ENCODE measurements at places on chromosomes 3 and 15. TPM values are rescaled to one million over a fixed set of nuclear protein-coding genes. Genes with fewer than 3 reads are reported as not detected.

DNA sequence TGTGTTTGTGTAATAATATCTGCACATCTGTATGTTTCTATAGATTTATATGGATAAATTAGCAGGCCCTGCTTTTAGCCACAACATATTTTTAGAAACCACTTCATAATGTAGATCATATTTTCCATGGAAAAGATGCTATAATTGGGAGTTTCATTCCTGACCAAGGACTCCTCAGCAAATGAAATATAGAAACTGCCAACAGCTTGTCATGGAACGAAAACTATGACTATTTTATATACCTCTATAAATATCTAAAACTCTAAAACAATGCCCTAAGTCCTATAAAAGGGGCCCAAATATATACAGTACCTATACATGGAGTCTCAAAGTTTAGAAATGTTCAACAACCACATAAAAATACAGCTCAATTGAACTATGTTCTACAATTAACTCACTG is 27.9 kb downstream of the EID1 start:
- H3K4me1 ChIP-seq: no peaks in the 10 kb centered on the region
- no peaks in the 10 kb centered on the region for H3K36me3 ChIP-seq
- H3K27ac ChIP-seq: no peak overlapping the region
- no peaks in the 10 kb centered on the region for H3K27me3 ChIP-seq
- DNase-seq: no peak

- no peak overlapping the region for H3K27ac ChIP-seq
- no peak for DNase-seq
- no peaks in the 10 kb centered on the region for H3K4me1 ChIP-seq
- no peaks in the 10 kb centered on the region for H3K36me3 ChIP-seq
- H3K4me3 ChIP-seq: no peak overlapping the region
Measured at GRCh38 chr15:98375513-98376340, 272.6 kb upstream of the IGF1R start.

DNA sequence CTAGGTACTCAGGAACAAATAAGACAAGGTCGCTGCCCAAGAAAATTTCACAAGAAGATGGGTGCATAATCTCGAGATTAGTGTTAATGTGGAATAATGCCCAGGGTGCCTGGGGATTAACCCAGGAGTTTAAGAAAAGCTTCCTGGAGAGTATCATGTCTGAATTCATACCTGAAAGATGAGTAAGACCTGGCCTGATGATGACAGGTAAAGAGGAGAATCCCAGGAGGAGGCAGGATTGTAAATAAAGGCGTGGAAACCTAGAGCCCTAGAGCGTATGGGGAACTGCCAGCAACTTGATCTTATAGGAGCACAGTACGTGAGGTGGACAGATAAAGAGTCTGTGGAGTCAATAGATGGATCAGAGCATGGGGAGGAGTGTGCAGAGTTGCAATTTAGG is 43.0 kb downstream of the ARRDC4 start:
- no peaks in the 10 kb centered on the region for H3K27me3 ChIP-seq
- H3K36me3 ChIP-seq: no peaks in the 10 kb centered on the region
- no peak overlapping the region for H3K4me3 ChIP-seq
- no peak for DNase-seq
- H3K4me1 ChIP-seq: no peaks in the 10 kb centered on the region
- H3K27ac ChIP-seq: no peak overlapping the region

The EXOSC7 gene
- polyA plus RNA-seq: 66.9 TPM

DNA sequence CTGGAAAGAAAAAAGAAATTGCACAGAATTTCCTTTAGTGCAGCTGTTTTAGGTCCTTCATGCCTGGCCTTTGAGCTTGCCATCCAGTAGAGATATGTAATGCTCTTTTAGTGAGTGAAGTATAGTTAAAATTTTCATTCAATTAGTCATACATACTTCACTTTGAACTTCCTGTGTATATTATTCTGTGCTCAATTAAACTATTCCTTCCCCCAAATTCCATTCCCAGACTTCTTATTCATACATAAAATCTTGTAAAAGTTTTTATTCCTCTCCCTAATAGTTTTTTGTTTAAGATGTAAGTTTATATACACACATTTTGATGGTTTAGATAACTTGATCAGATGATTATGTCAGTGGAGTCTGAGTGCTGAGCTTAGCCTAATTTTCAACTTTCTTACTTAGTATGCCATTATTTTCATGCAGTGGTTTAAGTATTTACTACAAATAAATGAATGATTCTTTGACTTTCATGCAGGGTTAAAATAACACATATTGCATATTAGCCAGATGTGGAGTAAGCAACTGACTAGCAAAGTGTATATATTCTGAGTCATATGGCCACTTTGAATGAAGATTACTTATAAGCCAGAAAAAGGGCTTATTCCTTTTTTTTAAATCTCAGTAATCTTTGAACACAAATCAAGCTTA is 42.5 kb upstream of the ABHD10 start:
- no peaks in the 10 kb centered on the region for H3K27me3 ChIP-seq
- H3K4me3 ChIP-seq: no peak overlapping the region
- H3K36me3 ChIP-seq: no peaks in the 10 kb centered on the region
- DNase-seq: no peak
- H3K27ac ChIP-seq: no peak overlapping the region

DNA sequence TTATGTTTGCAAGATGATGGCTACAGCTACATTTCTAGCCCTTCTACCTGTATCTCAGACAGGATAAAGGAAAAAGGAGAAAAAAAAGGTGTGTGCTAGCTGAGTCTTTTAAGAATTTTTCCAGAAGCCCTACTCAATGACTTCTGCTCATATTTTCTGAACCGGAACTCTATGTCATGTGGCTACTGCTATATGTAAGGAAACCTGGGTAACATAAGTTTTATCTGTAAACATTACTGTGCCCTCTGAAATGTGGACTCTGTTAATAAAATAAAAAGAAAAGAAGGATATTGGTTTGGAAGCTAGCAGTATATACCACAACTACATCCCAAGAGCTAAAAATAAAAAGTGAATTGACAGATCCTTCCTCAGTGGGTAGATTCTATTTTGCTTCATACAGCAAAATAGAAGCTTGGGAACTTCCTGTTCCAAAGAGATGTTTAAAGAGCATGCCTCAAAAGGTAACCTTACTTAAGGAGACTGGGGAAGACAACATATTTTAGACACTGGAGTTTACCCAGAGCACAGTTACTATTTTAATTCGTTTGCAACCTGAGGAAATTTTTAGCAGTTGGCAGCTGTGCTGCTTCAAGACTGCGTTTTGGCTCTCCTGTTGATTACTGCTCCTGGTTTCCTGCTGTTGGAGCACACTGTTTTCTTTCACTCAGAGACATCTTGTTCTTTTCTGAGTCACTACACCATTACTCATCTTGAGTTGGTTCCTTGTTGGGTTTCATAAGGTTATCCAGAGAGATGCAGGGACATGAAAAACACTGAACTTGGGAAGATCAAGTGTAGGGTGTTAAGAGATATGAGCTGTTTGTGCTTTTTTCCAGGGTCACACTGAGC is 280.7 kb downstream of the NFKBIZ start:
- H3K36me3 ChIP-seq: no peaks in the 10 kb centered on the region
- H3K4me3 ChIP-seq: no peak overlapping the region
- no peak for DNase-seq
- H3K27ac ChIP-seq: no peak overlapping the region
- no peaks in the 10 kb centered on the region for H3K4me1 ChIP-seq

The TGM5 gene
- polyA plus RNA-seq: not detected

The NR1I2 gene
- polyA plus RNA-seq: 0.40 TPM

The PROS1 gene
- polyA plus RNA-seq: not detected

The FRG2C gene
- not detected for polyA plus RNA-seq

GRCh38 chr3:25044762-25045710 is 383.0 kb upstream of the RARB start:
- no peak for DNase-seq
- H3K4me1 ChIP-seq: no peaks in the 10 kb centered on the region
- no peaks in the 10 kb centered on the region for H3K27me3 ChIP-seq
- no peaks in the 10 kb centered on the region for H3K36me3 ChIP-seq
- H3K4me3 ChIP-seq: no peak overlapping the region
- no peak overlapping the region for H3K27ac ChIP-seq

DNA sequence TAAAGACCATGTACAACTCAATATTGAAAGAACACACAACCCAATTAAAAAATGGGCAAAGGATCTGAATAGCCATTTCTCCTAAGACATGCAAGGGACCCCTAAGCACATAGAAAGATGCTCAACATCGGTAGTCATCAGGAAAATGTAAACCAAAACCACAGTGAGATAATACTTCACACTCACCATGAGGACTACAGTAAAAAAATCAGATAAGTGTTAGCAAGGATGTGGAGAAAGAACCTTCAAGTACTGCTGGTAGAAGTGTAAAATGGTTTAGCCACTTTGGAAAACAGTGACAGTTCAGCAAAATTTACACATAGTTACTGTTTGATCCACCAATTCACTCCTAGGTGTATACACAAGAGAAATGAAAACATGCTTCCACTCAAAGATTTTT is 30.1 kb upstream of the XIRP1 start:
- H3K4me3 ChIP-seq: no peak overlapping the region
- no peaks in the 10 kb centered on the region for H3K4me1 ChIP-seq

GRCh38 chr3:81816473-81817250 is 55.2 kb upstream of the GBE1 start:
- no peaks in the 10 kb centered on the region for H3K36me3 ChIP-seq
- no peak overlapping the region for H3K27ac ChIP-seq
- H3K4me3 ChIP-seq: no peak overlapping the region
- no peak for DNase-seq

The ZNF385D gene
- polyA plus RNA-seq: not detected

- no peaks in the 10 kb centered on the region for H3K36me3 ChIP-seq
- H3K4me1 ChIP-seq: no peaks in the 10 kb centered on the region
- DNase-seq: no peak
- H3K4me3 ChIP-seq: no peak overlapping the region
Measured at GRCh38 chr15:86756688-86757087, 677.0 kb downstream of the AGBL1 start.

The KIF9 gene
- 4.4 TPM for polyA plus RNA-seq

DNA sequence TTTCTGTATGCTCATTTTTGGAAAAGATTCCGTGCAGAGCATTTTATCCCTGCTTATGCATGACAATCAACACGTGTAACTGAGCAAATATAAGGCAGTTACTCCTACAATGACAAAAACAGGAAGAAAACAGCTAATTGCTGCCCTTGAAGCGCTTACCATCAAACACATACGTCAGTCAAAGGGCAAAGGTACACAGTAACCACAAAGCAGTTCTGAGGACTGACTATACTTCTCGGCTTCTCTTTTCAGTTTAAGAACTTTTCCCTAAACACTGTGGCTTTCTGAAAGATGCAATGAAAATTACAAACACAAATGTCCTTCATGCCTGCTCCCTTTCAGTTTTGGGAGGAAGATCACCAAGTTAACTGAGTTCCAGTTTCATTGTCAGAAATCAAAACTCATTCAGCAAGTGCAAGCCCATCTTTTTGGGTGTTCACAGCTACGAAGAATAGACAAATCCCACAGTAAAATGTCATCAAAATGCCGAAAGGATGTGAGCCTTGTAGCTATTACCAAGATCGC is 602.8 kb downstream of the FOXP1 start:
- H3K27ac ChIP-seq: no peak overlapping the region
- H3K4me1 ChIP-seq: peaks cover 43% of the 10 kb centered on the region
- no peak overlapping the region for H3K4me3 ChIP-seq
- H3K27me3 ChIP-seq: no peaks in the 10 kb centered on the region

DNA sequence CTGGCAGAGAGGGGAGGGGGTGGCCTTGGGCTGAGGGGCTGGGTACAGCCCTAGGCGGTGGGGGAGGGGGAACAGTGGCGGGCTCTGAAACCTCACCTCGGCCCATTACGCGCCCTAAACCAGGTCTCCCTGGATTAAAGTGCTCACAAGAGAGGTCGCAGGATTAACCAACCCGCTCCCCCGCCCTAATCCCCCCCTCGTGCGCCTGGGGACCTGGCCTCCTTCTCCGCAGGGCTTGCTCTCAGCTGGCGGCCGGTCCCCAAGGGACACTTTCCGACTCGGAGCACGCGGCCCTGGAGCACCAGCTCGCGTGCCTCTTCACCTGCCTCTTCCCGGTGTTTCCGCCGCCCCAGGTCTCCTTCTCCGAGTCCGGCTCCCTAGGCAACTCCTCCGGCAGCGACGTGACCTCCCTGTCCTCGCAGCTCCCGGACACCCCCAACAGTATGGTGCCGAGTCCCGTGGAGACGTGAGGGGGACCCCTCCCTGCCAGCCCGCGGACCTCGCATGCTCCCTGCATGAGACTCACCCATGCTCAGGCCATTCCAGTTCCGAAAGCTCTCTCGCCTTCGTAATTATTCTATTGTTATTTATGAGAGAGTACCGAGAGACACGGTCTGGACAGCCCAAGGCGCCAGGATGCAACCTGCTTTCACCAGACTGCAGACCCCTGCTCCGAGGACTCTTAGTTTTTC is 4.9 kb downstream of the ISL2 start:
- peak overlapping the region; percentile 56 for H3K4me3 ChIP-seq
- no peaks in the 10 kb centered on the region for H3K36me3 ChIP-seq
- H3K27ac ChIP-seq: no peak overlapping the region
- peaks cover 70% of the 10 kb centered on the region for H3K27me3 ChIP-seq
- H3K4me1 ChIP-seq: peaks cover 80% of the 10 kb centered on the region

DNA sequence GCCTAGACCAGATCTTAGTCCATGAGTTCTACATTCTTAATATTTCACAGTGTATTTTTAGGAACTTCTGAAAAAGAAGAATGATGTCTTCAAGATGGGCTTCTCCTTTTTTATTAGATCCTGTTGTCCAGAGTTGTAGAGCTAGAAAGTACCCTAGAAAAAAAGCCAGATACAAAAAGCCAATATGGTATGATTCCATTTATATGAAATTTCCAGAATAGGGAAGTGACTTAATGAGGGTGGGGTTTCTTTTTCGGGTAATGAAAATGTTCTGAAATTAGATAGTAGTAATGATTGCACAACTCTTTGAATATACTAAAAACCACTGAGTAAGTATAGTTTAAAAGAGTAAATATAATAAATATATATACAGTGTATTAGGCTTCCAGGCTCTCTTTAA is 116.9 kb downstream of the NFKBIZ start:
- no peaks in the 10 kb centered on the region for H3K36me3 ChIP-seq
- H3K27me3 ChIP-seq: no peaks in the 10 kb centered on the region

- H3K4me1 ChIP-seq: peaks cover 10% of the 10 kb centered on the region
- no peak for DNase-seq
Measured at GRCh38 chr15:43250785-43251184, 15.9 kb downstream of the TGM5 start.

The PCOLCE2 gene
- polyA plus RNA-seq: not detected

GRCh38 chr3:25728101-25728500 is 55.1 kb downstream of the NGLY1 start:
- H3K27ac ChIP-seq: no peak overlapping the region
- H3K27me3 ChIP-seq: no peaks in the 10 kb centered on the region
- no peak for DNase-seq
- peaks cover 29% of the 10 kb centered on the region for H3K36me3 ChIP-seq
